GM04504 (cell line): ENCODE measurements at places on chromosomes 3 and 15.

GRCh38 chr3:18080198-18080689, 337.8 kb upstream of the TBC1D5 start:
- DNase-seq, result no peak

DNA sequence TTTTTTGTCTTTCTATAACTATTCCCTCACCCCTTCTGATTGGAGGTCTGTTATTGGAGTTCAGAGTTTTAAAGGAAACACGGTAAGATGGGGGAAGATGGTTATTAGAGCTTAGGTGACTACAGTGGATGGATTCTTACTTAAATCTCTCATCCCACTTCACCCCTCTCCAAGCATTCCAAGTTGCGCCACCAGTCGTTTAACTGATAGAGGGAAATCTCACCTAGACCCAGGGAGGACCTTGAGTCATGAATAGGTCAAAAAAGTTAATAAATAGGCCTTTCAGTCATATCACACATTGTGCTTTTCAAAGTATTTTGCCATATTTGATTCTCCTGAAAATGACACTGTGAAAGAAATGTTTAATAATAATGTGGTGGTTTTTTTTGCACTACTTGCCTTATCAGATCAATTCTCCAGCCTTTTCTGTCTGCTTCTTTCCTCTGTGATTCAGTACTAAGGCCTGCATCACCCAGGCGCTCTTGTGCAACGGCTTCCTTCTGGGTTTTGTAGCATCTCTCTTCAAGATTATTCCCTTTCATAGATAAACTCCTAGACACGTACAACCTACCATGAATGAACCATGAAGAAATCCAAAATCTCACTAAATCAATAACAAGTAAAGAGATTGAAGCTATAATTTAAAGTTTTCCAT, 100.4 kb upstream of the TGFBR2 start:
- no peak for DNase-seq

DNA sequence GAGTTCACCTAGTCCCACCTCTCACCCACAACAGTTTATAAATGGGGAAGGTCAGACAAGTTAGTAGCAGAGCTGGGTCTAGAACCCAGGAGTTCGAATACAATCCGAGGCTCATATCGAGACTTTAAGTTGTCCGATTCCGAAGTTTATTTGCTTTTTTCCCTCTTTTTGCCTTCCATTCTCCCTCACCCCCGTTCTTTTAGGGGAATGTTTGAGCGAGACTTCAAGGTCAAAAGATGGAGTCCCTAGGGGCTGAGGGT, 7.3 kb downstream of the BCL6 start:
- DNase-seq, result no peak

- no peak for DNase-seq
Measured at GRCh38 chr3:106371221-106371970, 502.6 kb upstream of the CBLB start.
